COR-L47 (cell line): ENCODE measurements at places on chromosomes 1 and 21.

GRCh38 chr1:220982686-220983085 is 103.4 kb downstream of the HLX start:
- DNase-seq, result no peak

DNA sequence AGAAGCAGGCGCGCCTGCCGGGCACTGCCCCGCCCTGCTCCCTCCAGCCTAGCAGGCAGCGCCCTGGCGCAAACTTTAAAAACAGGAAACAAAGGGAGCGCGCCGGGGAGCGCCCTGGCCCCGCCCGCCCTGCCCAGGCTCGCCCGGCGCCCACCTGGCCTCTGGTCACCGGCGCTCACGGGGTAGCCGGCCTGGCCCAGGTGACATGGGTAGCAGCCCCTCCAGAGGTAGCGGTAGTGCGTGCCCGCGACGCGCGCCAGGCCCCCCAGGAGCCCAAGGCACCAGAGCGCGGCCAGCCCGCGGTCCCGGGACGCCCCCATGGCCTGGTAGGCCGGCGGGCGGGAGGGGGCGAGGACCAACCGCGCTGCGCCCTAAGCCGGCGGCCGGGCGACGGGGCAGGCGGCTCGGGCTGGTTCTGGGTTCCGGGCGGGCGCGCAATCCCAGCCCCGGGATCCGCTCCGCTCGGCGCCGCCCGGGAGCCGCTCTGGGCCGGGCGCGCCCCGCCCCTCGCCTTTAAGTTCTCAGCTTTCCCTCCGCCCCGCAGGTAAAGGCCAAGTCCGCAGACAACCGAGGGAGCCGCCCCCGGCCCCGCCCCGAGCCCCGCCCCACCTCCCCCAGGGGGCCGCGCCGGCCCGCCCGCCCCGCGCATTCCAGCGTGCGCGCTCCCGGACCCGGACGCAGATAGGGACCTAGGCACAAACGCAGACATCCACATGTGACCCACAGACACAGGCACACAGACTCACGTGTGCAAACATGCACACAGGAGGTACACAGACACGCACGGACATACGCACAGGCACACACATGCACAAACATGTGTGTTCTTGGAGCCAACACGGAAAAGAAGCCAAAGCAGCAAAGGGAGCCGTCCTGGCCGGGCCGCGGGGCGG is 76.7 kb downstream of the ARHGEF16 start:
- peak; percentile 15 for DNase-seq

DNA sequence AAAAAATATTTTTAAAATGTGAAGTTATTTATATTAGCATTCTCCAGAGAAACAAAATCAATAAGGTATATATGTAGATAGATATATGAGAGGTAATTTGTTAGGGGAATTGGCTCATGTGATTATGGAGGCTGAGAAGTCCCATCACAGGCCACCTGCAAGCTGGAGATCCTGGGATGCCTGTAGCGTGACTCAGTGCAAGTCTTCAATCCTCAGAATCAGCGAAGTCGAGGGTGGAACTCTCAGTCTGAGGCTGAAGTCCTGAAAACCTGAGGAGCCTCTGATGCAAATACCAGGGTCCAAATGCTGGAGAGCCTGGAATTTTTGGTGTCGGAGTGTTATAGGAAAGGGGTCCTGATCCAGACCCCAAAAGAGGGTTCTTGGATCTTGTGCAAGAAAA is 658.5 kb downstream of the USP25 start:
- DNase-seq, result no peak

DNA sequence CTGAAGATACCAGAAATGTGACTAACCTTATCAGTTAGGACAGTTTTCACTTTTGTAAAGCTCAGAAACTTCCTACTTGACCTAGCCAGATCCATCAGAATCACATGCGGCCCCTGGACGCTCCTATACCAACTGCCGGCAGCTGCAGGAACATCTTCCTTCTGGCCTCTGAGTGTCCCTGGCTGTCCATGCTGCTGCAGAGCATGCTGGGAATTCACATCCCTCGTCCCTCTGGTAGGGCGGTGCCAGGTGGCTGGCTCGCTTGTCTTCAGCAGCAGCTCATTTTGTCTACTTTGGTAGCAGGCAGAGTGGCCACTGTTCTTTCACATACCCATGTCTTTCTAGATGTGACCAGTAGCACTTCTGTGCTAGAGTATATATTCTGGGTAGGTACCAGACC is 34.4 kb downstream of the HHAT start:
- no peak for DNase-seq

DNA sequence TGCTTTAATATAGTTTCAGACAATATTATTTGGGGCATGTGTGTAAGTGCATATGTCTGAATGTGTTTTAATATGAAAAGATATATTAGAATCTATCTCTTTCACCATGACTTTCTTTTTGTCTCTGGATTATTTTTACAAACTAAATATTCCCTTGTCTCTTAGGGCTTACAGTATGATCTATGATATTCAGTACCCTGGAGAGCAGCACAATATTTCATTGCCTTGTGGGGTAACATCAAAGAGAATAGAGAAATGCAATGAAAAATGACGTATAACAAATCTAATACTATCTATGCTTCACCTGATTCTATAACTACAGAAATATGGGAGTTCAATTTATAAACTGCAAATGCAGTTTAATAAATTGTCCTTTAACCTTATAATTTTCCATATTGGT is 2084.5 kb downstream of the MRPL39 start:
- DNase-seq, result no peak

GRCh38 chr1:182374101-182374834 is 17.3 kb downstream of the GLUL start:
- no peak for DNase-seq

- no peak for DNase-seq
These were observed 6.3 kb upstream of the IL20 start for GRCh38 chr1:206859082-206859521.

GRCh38 chr1:160795951-160796383 is at the start of gene LY9:
LY9 (plus strand) TSS chr1:160796174; CDS start chr1:160796188, 14 bp downstream.
- no peak for DNase-seq

DNA sequence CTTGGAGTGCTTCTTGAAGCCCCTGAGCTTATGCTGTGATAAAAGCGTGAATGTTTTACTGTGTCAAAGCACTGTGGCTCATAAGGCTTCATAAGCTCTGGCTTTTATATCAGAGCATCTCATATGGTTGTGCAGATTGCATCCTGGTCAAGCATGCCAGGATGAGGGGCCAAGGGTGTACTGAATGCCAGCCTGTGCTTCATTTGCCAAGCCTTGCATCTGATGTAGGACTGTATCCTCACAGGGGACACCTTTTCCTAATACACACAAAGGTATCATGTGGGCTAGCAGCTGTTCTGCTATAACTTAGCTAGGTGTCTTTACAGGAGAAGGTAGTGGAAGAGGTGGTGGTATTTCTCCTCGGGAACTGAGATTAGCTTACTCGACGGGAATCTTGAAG is 134.7 kb downstream of the ST6GALNAC3 start:
- no peak for DNase-seq

GRCh38 chr1:36023098-36023769 is 60.7 kb upstream of the TEKT2 start:
- DNase-seq, result no peak

DNA sequence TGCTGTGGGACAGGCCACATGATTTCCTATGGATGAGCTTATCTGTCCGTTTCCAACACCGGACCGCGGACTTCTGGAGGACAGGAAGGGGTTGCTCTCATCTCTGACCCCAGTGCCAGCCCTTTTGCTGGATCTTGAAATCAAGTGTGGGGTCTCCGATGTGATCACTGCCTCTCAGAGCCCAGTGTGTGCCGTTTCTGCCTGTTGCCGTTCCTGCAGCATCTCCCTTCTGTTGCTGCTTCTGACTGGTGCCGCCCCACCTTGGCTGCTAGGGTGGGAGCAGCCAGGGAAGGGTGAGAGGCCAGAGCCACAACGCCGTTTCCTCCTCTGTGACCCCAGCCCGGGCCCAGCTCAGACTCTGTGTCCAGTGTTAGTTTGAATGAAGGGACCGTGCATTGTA is 67.3 kb upstream of the WNT4 start:
- no peak for DNase-seq

DNA sequence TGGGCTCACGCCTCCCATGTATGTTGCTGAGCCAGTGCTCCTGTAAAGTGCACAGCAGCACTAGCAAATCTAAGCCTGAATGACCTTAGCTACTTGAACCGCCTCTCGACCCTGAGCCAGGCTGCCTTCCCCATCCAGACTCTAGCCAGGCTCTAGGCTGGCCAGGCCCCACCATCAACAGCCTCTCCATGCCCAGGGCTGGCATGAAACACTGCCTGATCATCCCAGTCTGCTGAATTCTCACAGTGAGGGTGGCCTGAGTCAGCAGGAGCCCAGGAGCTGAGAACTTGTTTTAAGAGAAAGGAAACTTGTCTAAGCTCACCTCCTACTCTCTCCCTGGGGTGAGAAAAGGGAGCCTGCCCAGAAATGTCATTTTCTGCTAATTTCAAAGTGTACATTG is 733.3 kb downstream of the PTPRU start:
- no peak for DNase-seq

DNA sequence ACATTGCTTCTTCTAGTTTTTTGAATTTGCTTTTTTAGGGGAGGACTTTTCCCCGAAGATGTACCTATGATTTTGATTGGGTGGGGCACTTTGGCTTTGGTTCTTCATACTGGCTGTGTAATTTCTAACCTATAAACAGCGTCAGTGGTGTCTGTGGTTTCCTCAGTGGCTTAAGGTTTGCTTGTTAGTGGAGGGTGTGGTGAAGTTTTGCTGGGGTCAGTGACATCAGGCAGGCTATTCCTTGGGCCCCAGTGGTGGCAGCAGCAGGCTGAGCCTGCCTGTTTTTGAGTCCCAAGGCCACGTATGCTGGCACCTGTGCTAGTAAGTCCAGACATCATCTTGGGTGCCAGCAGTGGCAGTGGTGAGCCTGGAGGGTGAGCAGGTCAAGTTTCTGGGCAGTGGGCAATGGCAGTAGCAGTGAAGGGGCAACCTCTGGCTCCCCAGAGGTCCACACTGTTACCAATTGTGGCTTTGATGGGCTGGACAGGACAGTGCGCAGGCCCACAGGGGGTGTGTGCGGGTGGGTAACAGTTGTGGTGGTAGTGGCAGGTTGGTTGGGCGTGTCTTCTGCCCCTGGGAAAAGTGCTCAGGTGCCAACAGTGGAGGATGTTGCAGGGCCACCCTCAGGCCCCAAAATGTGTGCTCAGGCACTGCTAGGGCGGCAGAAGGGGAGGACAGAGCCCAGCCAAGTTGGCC is 54.9 kb upstream of the B3GALT2 start:
- DNase-seq, result no peak

DNA sequence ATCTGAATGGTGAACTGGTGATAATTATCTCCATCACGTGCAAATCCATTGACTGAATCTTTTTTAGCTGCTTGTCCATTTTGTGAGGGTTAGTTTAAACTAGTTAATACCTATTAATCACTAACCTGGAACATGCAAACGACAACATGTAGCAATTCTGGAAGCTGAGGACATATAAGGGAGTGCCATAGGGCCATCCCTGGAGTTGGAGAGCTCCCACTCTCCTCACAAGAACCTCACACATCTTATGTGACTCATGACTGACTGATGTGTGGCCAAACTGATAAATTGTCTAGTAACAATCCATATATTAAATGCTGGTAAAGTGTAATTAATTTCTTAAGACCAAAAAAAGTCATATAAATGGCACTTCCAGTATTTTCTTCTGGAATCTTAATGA is 62.9 kb upstream of the HOOK1 start:
- DNase-seq, result no peak

- no peak for DNase-seq
These were observed 14.9 kb downstream of the SLC1A7 start for GRCh38 chr1:53127546-53127945.

GRCh38 chr21:31254131-31254530 is 89.9 kb downstream of the TIAM1 start:
- no peak for DNase-seq
